ENCODE measurements at places on chromosomes 4 and X.

DNA sequence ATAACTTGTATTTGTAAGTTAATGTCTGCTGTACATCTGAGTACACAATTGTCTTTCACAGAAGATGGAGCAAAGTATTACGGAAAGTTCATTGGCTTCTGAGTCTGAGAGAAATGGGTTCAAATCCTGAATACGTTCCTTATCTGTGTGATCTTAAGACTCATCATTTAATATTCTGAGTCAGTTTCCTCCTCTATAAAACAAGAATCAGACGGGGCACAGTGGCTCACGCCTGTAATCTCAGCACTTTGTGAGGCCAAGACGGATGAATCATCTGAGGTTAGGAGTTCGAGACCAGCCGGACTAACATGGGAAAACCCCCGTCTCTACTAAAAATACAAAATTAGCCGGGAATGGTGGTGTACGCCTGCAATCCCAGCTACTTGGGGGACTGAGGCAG lies 57.8 kb downstream of the APBB2 start:
- no peak for DNase-seq

DNA sequence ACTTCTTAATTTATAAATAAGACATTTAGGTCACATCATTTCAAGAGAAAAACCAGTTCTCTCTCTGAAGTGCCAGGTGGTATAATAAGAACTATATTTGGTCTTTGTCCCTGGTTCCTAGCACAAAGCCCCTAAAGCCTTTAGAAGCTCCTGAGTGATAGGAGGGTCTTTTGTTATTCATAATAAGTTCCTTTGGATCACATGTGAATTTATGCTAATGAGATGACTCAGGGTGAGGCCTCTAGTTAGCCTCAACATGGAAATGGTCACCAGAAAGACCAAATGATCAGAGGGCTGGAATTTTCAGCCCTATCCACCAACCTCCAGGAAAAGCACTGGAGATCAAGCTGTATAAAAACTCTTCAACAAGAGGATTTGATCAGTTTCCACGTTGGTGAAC lies 68.1 kb upstream of the BLTP1 start:
- DNase-seq = no peak

- no peak for DNase-seq
Observed at GRCh38 chr4:7677799-7678301, 243.1 kb upstream of the PSAPL1 start.

- DNase-seq = no peak
Observed at GRCh38 chr4:145644699-145645098, 25.5 kb downstream of the MMAA start.

GRCh38 chrX:21723814-21724213 lies 34.1 kb downstream of the SMPX start:
- no peak for DNase-seq

- no peak for DNase-seq
Observed at GRCh38 chr4:69876071-69876470, 16.1 kb upstream of the SULT1E1 start.

DNA sequence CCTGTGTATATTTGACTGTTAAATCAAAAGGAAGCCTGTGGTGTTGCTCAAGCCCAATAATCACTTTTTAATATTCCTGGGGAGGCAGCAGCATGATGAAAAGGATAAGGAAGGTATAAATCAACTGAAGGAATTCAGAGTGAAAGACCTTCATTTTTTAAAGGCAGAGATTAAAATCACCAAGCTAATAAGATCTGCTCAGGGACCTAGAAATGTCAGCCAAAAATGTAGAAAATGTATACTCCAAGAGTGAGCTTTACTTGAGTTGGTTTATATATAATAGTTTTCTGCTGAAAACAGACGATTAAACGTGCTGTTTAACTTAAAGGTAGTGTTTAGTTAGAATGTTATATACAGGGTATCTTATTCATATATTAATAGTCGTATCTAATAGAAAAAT lies 549.3 kb downstream of the IQCM start:
- DNase-seq = no peak

DNA sequence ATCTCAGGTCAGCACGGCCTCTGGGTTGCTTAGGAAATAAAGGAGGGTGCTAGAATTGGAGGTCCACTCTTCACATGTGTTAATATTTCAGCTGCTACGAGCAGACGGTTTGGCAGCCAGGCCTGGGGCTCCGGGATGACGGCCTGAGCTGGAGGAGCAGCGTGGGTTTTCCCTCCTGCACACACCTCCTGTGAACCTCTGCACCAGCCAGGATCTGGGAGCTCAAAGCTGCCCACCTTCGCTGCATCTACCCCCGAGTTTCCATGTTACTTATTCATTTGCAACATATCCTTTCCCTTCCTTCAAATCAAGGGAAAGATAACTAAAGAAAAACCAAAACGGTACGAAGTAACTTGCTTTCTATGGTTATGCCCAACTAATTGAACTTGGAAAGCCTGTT lies 13.6 kb downstream of the STOX2 start:
- DNase-seq = no peak

Data from natural killer cell (primary cell).